ENCODE measurements at places on chromosomes 13 and 19.

GRCh38 chr13:106377931-106378662 lies 157.4 kb downstream of the EFNB2 start:
- no peak for DNase-seq

DNA sequence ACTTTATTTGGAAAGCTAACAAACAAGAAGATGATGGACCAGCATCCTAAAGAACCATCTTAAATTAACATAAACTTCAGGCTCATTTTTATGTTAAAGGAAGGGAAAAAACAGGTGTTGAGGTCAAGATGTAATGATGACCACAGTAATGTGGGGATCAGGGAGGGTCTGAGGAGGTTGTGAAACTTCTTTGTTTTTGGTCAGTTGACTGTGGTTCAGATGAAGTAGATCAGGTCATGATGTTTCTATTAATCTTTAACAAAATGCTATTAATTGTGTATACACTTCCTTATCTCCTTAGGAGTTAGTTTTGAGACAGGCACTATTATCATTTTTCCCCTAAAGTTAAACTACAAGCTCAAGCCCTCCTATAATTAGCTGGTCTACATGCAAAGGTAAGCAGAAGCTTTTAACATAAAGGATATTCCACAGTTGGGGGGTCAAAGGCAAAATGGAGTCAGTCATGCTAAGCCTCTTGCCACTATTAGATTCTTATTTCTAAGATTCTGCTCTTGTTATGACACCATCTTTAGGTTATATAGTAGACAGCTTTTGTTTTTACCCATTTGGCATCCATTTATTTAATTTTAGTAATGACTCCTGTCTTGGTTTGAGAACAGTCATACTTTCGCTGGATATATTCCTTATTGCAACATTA lies 800.1 kb upstream of the PCDH9 start:
- no peak for DNase-seq

- no peak for DNase-seq
These were observed 14.4 kb downstream of the TJP3 start for GRCh38 chr19:3722443-3723109.

DNA sequence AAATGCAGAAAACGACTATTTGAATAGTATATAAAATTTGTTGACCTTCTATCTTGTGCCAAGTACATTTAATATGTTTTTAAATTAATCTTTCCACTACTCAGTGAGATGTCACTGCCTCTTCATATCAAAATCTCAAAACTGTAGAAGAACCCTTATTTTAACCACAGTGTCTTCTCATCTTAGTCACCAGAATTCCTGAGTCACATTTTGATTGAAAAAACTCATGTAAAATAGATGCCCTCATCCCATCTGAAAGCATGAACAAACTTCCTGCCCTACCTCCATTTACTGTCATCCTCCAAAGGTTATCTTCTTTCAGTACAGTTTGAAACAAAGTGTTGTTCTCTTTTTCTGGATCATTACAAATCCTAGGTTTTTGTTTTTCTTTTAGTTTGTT lies 1215.4 kb downstream of the PCDH9 start:
- DNase-seq, result peak; percentile 13

- DNase-seq, result no peak
These were observed 38.5 kb upstream of the FGF14 start for GRCh38 chr13:102440259-102440936.

DNA sequence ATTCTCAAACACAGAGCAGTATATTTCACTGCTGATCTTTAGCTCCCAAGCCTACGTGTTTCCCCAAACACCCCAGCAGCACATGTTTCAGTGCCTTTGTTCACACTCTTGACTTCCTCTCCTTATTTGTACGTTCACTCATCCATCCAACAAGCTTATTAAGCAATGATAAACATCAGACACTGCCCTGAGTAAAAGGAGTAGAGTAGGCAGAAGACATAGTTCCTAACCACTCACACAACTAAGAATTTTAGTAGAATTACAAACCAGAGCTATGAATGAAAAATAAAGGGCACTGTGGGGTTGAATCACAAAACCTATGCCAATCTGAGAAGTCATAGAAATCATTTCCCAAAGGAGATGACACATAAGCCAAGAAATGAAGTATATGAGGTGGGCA lies 213.5 kb downstream of the DIAPH3 start:
- DNase-seq, result peak; percentile 54

Measured in fibroblast of skin of scalp (primary cell).